ENCODE measurements at places on chromosomes 5 and 9.

GRCh38 chr9:1051584-1052275 is 1.6 kb downstream of the DMRT2 start:
- no peak for DNase-seq

DNA sequence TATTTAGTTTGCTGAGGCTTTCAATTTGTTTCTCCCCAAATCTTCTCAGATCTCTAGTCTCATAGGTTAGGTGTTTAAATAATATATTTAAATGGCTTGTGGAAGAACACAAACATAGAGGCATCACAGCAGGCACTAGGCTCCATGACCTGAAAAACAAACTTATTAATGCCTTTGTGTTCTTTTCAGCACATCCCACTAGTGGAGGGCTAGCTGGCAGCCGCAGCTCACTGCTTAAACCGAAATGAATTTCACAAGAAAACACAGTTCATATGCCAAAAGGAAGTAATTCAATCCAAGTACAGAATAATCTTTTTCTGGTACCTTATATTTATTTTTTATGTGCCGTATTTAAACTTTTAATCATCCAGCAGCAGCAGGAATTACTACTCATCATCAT is 382.5 kb downstream of the PLK2 start:
- DNase-seq: no peak

GRCh38 chr5:172659909-172660628 is 19.0 kb downstream of the NEURL1B start:
- no peak for DNase-seq

DNA sequence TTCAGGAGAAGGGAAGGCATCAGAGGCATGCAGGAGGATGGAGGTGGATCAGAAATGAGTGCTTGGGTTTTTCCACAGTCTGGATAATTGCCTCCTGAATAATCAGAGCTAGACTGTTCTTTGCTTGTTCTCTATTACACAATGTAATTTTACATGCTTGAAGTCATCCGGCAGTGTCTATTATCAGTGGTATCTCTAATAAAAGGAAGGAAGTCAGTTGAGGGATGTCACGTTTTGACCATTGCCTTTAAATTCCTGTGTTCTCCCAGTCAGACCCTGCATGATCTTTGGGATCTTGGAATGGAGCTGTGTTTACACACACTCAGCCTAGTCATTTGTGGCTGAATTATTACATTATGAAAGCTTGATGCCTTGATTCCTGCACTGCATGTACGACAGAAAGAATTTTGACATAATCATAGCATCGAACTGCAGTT is 91.0 kb downstream of the PDE8B start:
- no peak for DNase-seq

GRCh38 chr9:117034866-117035265 is 347.8 kb downstream of the TRIM32 start:
- DNase-seq: no peak

- DNase-seq: no peak
Measured at GRCh38 chr5:39892708-39893107, 467.9 kb upstream of the DAB2 start.

DNA sequence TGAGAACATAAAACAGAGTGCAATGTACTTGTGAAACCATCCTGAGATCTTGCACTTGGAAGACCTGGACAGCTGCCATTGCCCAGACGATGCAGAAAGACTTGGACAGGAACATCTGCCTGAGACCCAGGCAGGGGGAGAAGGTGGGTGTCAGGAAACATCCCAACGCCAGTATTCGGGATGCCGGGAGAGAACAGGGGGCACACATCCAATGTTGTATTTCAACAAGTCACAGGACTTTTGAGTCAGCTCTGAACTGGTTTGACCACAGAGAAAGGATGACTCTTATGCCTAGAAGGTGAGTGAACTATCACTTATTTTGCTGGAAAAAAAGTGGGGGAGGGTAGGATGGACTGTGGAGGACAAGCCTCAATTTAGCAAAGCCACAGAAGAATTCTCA is 124.6 kb downstream of the ROR2 start:
- DNase-seq: no peak

- no peak for DNase-seq
Measured at GRCh38 chr5:75660678-75661465, 49.6 kb downstream of the ANKDD1B start.

DNA sequence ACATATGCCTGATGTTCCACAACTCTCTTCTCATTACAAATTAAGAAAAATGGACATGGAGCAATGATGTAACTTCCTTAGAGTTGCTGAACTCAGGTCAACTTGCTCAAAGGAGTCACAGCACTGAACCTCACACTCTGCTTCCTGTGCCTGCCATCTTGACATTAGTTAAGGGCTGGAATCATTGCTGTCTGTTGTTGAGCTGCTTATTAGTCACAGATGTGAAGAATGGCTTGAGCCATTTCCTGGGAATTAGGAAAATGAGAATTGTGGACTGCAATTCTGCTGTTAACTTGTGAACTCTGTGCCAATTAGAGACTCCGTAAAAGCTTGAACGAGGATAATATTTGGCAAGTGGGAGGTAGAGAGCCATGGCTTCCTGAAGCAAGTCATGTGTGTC is 212.0 kb downstream of the ADAMTS12 start:
- DNase-seq: no peak

- no peak for DNase-seq
Measured at GRCh38 chr5:145166110-145166509, 669.0 kb downstream of the PRELID2 start.

DNA sequence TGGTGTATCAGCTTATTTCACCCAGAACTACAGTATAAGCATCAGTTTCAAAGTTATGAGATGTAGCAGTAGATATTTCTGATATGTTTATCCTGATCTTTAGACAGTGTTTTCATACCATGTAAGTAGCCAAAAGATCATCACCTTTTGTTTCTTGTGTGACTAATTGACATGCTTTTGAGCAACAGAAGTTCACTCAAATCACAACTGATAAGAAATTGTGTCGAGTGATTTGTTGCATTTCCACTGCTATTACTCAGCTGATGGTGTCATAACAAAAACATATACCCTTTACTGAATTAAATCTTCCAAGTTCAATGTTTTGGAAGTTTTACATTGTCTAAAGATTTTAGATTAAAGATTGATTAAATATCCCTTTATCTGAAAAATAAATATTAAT is 324.5 kb downstream of the TUSC1 start:
- DNase-seq: no peak

DNA sequence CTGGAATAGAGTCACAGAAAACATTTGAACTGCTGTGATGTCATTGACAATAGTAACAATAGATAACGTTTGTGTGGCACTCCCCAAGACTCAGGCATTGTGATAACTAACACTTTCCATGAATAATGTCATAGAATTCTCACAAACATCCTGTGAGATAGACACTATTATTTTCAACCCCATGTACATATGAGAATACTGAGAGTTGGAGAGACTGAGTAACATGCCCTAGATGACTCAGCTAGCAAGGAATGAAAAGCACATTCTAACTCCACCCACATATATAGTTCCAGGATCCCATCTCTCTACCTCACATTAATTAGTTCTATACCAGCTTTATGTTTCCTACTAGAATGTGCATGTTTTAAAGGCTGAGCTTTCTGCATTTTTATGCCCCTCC is 71.4 kb downstream of the ASTN2 start:
- no peak for DNase-seq

GRCh38 chr5:136374003-136374402 is 8.7 kb upstream of the TRPC7 start:
- DNase-seq: no peak

DNA sequence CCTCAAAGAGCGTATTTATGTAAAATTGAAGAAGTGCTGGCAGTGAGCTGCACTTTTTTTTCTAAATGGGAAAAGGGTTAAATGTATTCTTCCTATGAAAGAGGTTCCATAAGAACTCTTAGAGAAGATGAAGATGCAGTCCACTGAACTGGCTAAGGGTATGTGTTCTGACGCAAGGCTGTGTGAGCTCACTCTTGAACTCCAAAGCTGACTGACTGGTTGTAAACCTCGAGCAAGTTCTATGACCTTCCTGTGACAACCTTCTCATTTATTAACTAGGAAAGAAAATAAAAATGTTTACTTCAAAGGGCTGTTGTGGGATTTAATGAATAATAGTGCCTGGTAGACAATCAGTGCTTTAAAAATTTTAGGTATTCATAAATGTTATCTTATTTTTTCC is 46.7 kb downstream of the POC5 start:
- no peak for DNase-seq

GRCh38 chr9:35862328-35862727 is 7.9 kb downstream of the OR13J1 start:
- DNase-seq: no peak

DNA sequence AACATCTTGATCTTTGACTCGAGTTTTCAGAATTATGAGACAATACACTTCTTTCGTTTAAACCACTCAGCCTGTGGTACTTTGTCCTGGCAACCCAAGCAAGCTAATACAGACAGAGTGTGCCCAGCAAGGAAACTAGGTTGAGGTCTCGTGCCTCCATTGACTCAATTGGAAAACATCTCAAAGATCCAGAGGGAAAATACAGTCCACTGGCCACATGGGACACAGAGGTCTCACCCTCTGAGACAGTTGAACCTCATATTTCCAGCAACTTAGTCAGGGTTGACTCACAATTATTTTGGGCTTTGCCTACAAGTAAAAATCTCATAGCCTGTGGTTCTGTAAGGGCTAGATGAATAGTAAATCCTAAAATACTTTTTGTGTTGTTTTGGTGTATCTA is 631.5 kb downstream of the MTRR start:
- DNase-seq: no peak

DNA sequence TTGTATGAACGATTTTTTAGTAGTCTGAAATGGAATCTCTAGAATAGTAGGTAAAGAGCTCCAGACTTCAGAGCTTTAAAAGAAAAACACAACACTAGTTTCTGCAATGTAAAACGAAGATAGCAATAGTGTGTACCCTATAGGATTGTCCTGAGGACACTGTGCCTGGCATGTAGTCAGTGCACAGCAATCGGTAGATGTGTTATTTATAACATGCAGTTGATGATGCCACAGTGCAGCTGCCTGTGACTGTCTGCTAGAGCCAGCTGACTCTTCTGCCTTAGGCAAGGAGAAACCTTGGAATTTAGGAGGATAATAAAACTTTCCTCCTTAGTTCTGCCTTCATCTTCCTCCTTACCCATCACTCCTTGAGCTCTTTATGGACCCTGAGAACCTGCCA is 27.7 kb upstream of the TMOD1 start:
- no peak for DNase-seq

DNA sequence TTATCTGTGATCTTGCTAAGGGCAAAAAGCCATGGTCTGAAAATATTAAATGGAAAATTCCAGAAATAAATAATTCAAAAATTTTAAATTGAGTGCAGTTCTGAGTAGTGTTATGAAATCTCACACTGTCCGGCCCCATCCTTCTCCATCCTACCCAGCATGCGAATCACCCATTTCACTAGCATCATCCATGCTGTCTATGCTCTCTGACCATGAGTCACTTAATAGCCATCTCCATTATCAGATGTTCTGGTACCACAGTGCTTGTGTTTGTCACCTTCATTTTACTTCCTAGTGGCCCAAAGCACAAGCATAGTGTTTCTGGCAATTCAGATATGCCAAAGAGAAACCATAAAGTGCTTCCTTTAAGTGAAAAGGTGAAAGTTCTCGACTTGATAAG is 63.3 kb upstream of the SMC5 start:
- no peak for DNase-seq

DNA sequence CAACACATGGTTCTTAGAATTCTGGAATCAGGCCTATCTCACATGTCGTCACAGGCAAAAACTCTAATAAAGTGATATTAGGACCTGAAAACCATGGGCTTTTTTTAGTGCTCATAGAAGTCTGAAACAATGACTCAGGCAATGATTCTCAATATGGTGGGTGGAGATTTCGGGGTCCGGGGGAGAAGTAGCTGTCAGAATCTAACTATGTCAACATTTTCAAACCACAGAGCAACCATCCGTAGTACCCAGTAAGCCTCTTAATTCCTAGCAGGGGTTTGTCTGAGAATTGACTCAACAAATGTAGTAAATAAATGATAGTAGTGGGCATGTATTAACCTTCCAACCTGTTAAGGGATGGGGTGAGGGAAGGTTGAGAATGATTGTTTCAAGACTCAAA is 2.6 kb downstream of the AMACR start:
- DNase-seq: no peak

- DNase-seq: no peak
Measured at GRCh38 chr5:179668391-179668790, 12.4 kb downstream of the CBY3 start.

- DNase-seq: no peak
Measured at GRCh38 chr9:70405808-70406433, 8.5 kb downstream of the KLF9 start.

Measured in stimulated activated CD4-positive, alpha-beta T cell treated with anti-CD3 and anti-CD28 coated beads, TNF-alpha, amount 100 ng/mL, for 1 hour (primary cell).